ENCODE measurements at places on chromosomes 16 and 17.

GRCh38 chr16:11774065-11774626 is 22.9 kb downstream of the ZC3H7A start:
- DNase-seq = no peak

- DNase-seq = no peak
These were observed 21.3 kb downstream of the SLC7A5 start for GRCh38 chr16:87847785-87848675.

- no peak for DNase-seq
These were observed at the start of gene CENPT for GRCh38 chr16:67847064-67847861. TSS of gene CENPT (minus strand) at chr16:67847693. CDS start at chr16:67833859, 13,834 bp downstream.

DNA sequence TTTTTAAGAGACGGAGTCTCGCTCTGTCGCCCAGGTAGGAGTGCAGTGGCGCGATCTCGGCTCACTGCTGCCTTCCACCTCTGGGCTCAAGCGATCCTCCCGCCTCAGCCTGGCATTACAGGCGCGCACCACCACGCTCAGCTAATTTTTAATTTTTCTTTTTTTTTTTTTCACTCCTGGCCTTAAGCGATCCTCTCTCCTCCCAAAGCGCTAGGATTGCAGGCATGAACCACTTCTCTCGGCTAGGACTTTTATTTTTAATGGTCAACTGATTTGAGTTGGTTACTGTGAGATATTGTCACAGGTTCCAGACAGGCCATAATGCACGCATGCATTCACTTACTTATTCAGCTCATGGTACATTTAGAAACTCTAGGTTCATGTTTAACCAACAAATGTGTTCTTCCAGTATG is 888 bp downstream of the PIGW start:
- no peak for DNase-seq

All from NCI-H1930 (cell line).